ENCODE measurements at places on chromosomes 5 and 9. TPM values are rescaled to one million over a fixed set of nuclear protein-coding genes. Genes with fewer than 3 reads are reported as not detected.

- H3K4me1 ChIP-seq: no peaks in the 10 kb centered on the region
- no peak overlapping the region for H3K27ac ChIP-seq
- DNase-seq: no peak
- H3K4me3 ChIP-seq: no peak overlapping the region
- H3K27me3 ChIP-seq: no peaks in the 10 kb centered on the region
- H3K36me3 ChIP-seq: no peaks in the 10 kb centered on the region
Observed at GRCh38 chr9:119137479-119137878, 231.8 kb downstream of the BRINP1 start.

GRCh38 chr5:74934949-74935751, 69.0 kb upstream of the FAM169A start:
- peaks cover 14% of the 10 kb centered on the region for H3K27me3 ChIP-seq
- H3K4me3 ChIP-seq: no peak overlapping the region
- H3K27ac ChIP-seq: no peak overlapping the region
- no peaks in the 10 kb centered on the region for H3K4me1 ChIP-seq
- no peak for DNase-seq
- no peaks in the 10 kb centered on the region for H3K36me3 ChIP-seq

GRCh38 chr5:7686794-7687193, 164.1 kb downstream of the CFAP90 start:
- no peaks in the 10 kb centered on the region for H3K4me1 ChIP-seq
- no peak overlapping the region for H3K4me3 ChIP-seq
- H3K27me3 ChIP-seq: no peaks in the 10 kb centered on the region
- no peak overlapping the region for H3K27ac ChIP-seq
- H3K36me3 ChIP-seq: no peaks in the 10 kb centered on the region

DNA sequence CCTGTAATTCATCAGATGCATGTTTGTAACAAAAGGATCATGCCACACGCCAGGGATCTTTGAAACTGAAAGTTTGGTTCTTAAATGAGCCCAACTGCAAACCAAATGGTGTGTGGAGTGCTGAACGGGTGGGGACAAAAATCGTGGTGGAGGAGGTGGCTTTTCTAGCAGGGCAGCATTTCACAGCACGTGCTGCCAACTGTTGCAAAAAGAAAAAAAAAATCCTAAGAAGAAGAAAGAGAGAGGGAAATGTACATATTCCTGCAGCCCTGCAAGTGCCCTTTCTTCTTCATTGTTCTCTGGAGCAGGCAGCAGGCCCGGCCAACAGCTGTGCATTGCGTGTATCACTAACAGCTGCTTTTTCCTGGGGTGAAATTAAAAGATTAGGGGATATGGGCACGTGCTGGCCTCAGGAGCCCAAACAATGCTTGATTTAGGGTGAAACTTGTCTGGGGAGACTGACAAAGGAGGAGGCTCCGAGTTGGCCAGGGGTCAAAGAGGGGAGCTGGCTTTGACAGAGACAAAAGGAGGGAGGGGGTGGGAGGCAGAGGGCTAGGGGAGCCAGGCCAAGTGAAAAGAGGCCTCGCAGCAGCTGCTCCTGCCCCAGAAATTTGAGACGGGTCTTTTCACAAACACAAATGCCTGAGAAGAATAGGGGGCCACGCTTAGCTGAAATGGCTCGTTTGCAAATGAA, 73.0 kb downstream of the GADD45G start:
- peaks cover 6% of the 10 kb centered on the region for H3K4me1 ChIP-seq
- H3K27ac ChIP-seq: no peak overlapping the region
- no peak for DNase-seq
- H3K4me3 ChIP-seq: no peak overlapping the region
- no peaks in the 10 kb centered on the region for H3K36me3 ChIP-seq
- no peaks in the 10 kb centered on the region for H3K27me3 ChIP-seq

GRCh38 chr9:75239176-75239575, 150.9 kb downstream of the OSTF1 start:
- no peaks in the 10 kb centered on the region for H3K27me3 ChIP-seq
- H3K4me1 ChIP-seq: no peaks in the 10 kb centered on the region
- no peak overlapping the region for H3K27ac ChIP-seq
- no peak for DNase-seq

- no peaks in the 10 kb centered on the region for H3K36me3 ChIP-seq
- no peak overlapping the region for H3K4me3 ChIP-seq
- H3K27ac ChIP-seq: no peak overlapping the region
- no peaks in the 10 kb centered on the region for H3K4me1 ChIP-seq
- DNase-seq: no peak
Observed at GRCh38 chr9:108191065-108191464, 664.7 kb downstream of the ACTL7B start.

DNA sequence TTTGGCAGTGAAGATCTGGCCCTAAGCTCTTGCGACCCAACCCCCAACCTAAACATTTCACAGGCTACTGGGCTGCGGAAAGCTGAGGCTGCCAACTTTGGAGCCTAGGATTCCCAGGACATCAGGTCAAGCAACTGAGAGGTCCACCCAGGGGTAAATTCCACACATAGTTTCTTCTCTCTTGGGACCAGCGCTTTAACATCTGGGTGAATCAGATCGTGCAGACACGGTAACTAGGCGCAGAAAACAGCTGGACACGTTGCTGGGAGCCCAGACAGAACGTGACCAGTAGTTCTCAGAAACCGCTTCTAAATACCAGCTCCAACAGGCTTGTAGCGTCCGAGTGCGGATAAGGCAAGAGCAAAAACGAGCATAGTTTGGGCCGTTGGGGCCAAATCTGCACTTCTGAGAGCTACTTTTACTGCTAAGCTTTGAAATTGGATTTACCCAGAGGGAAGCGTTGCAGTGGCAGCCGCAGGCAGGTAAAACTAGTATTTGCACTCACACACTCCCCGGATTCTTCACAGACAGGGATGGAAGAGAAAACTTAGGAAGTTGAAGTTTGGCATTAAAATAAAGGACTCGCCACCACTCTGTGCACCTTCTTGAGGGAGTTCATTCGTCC, 11.8 kb downstream of the ITGA1 start:
- DNase-seq: no peak
- H3K36me3 ChIP-seq: no peaks in the 10 kb centered on the region
- no peaks in the 10 kb centered on the region for H3K27me3 ChIP-seq
- peaks cover 25% of the 10 kb centered on the region for H3K4me1 ChIP-seq

GRCh38 chr5:79050498-79050897, 19.0 kb downstream of the DMGDH start:
- H3K4me3 ChIP-seq: no peak overlapping the region
- H3K36me3 ChIP-seq: no peaks in the 10 kb centered on the region
- H3K27me3 ChIP-seq: no peaks in the 10 kb centered on the region

DNA sequence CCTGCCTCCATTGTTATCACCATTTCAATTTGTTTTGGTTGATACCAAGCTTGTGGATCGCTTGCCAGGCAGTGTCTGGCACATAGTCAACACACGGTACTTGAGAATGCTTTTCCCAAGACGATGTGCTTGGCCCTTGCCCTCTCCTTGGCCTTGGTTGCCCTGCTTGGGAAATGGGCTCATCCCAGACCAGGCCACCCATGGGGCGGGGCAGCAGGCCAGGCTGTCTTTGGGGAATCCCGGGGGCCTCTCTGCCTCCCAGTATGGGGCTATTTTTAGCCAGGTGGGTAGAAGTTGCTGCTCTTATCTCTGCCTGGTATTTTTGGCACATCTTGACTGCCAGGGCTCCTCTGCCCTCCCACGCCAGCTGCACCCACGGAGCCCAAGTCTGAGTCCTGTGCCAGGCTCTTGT, 49.9 kb downstream of the LMX1B start:
- peaks cover 14% of the 10 kb centered on the region for H3K4me1 ChIP-seq
- DNase-seq: no peak
- no peak overlapping the region for H3K4me3 ChIP-seq

DNA sequence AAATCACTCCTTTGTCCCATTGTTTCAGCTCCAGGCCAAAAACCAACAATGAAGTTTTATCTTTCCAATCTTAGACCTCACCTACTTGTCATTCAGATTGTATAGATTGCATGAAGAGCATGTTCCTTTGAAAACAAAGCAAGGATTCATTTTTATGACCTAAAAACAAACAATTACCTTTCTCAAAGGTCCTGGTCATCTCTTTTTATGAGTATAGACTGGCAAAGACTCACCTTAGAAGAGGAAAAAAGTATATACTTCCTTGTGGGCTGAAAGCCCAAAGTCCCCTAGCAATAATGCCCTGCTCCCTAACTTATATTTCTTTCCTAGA, 28.4 kb upstream of the TLE1 start:
- DNase-seq: no peak
- H3K4me1 ChIP-seq: no peaks in the 10 kb centered on the region
- no peaks in the 10 kb centered on the region for H3K36me3 ChIP-seq
- H3K27ac ChIP-seq: no peak overlapping the region

DNA sequence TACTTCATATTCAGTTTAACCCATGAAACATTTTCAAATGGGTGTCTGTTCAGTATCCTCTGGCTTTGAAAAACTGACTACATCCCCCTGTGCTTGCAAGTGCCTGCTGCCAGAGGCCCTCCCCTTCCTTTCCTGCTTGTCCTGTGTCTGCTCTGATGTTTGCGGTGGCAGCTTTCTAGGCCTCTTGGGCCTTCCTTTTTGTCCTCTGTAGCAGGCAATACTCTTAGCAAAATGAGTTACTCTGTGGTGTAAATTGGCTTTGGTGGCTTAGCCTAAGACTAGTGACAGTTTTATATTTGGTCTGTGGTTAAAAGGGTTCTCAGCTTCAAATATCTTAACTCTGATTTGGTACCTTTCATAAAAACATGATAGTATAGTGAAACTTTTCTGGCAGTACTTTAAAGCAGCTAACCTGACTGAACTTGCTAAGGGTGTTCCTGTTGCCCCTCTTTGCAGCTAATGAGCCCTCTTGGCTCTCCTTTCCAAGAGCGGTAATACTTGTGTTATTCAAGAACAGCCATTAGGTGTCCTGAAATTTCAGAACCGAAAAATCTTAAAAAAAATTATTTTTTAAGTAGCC, 76.6 kb downstream of the GOLM1 start:
- DNase-seq: no peak
- H3K4me3 ChIP-seq: no peak overlapping the region
- no peak overlapping the region for H3K27ac ChIP-seq
- H3K36me3 ChIP-seq: peaks cover 16% of the 10 kb centered on the region
- no peaks in the 10 kb centered on the region for H3K27me3 ChIP-seq
- H3K4me1 ChIP-seq: no peaks in the 10 kb centered on the region

DNA sequence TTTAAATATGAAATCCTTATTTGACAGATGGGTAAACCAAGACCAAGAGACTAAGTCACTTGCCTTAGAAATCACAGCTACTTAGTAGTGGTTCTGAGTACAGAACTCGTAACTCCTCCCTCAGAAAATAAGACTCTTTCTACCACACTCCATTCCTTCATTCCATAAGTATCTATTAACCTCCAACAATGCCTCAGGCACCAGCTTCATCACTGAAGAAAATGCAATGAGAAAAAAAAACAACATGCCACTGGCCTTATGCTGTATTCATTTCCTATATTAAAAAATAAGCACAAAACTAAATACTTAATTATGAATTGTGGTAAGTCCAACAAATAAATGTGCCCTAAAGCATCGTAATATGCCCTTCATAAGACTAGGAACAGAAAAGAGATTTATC, 13.5 kb upstream of the FREM1 start:
- DNase-seq: no peak
- H3K27me3 ChIP-seq: no peaks in the 10 kb centered on the region
- no peak overlapping the region for H3K27ac ChIP-seq
- no peaks in the 10 kb centered on the region for H3K4me1 ChIP-seq

DNA sequence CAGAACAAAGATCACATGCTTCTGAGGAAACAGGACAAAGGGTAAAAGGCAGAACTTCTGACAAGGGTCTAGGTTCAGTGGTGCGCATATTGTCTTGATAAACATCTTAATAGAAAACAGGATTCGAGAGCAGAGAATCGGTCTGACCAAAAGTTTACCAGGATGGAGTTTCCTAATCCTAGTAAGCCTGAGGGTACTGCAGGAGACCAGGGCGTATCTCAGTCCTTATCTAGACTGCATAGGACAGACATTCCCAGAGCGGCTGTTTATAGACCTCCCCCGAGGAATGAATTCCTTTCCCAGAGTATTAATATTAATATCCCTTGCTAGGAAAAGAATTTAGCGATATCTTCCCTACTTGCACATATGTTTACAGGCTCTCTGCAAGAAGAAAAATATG, 32.4 kb upstream of the TNFSF8 start:
- peaks cover 9% of the 10 kb centered on the region for H3K4me1 ChIP-seq
- no peaks in the 10 kb centered on the region for H3K36me3 ChIP-seq
- no peak overlapping the region for H3K27ac ChIP-seq
- no peak overlapping the region for H3K4me3 ChIP-seq
- H3K27me3 ChIP-seq: peaks cover 8% of the 10 kb centered on the region

DNA sequence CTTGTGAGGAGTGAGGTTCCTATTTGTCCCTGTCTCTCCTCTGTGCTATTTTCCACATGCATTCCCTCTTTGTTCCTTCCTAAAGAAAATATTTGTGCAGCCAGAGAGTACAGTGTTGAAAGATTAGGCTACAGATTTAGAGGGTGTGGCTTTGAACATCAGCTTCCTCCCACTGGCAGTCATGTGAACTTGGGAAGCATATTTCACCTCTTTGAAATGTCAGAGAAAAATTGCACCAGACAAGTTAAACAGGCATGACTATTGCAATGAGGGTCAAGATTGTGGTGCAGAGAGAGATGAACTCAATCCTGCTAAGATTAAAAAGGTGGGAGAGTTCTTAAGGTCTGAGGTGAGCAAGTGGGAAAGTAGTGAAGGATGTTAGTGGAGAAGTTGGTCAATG, 641.0 kb downstream of the DNAH5 start:
- no peak overlapping the region for H3K27ac ChIP-seq
- H3K4me3 ChIP-seq: no peak overlapping the region
- no peaks in the 10 kb centered on the region for H3K27me3 ChIP-seq

DNA sequence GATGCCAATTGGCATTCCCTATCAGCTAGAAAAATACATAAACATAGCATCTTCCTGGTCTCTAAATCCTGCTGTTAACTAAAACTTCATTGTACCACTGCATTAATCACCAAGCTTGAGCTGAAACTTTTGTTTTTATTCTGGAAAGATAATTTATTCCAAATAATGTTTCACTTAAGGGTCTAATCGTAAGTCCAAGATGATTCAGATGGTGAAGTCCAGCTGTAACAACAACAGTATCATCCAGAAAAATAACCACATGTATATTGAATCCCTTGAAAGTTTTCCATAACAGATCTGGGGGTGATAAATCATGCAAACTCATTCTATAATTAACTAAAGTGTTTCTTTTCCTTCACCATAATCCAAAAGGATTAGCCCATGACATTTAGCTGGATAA, 23.9 kb downstream of the RORB start:
- H3K4me3 ChIP-seq: no peak overlapping the region
- no peaks in the 10 kb centered on the region for H3K36me3 ChIP-seq
- no peak overlapping the region for H3K27ac ChIP-seq
- H3K27me3 ChIP-seq: peaks cover 4% of the 10 kb centered on the region

- no peaks in the 10 kb centered on the region for H3K27me3 ChIP-seq
- no peak overlapping the region for H3K4me3 ChIP-seq
- no peaks in the 10 kb centered on the region for H3K36me3 ChIP-seq
- no peak overlapping the region for H3K27ac ChIP-seq
- H3K4me1 ChIP-seq: no peaks in the 10 kb centered on the region
Observed at GRCh38 chr5:16870878-16871277, 65.2 kb downstream of the MYO10 start.

- H3K4me1 ChIP-seq: peaks cover 86% of the 10 kb centered on the region
- no peak overlapping the region for H3K4me3 ChIP-seq
- no peaks in the 10 kb centered on the region for H3K36me3 ChIP-seq
Observed at GRCh38 chr5:139640421-139641115, 7.6 kb upstream of the CXXC5 start.

- no peaks in the 10 kb centered on the region for H3K4me1 ChIP-seq
- H3K27ac ChIP-seq: no peak overlapping the region
- no peak overlapping the region for H3K4me3 ChIP-seq
- no peak for DNase-seq
Observed at GRCh38 chr9:109796078-109796477, 16.1 kb downstream of the PALM2AKAP2 start.

Gene GBGT1
- polyA plus RNA-seq: 19.6 TPM

Gene COL5A1
- polyA plus RNA-seq: 0.37 TPM

Gene IFNA13
- not detected for polyA plus RNA-seq

Gene CNOT6
- polyA plus RNA-seq: 9.2 TPM

Gene PCDHA1
- polyA plus RNA-seq: not detected

Gene CTNNA1
- polyA plus RNA-seq: 22.7 TPM

Gene JAKMIP2
- polyA plus RNA-seq: 1.0 TPM

Gene KCNV2
- not detected for polyA plus RNA-seq
